COLO829 (cell line): ENCODE measurements at places on chromosomes 7 and 10.
A peak's percentile ranks its signal among the peaks of the same experiment; 100 is the strongest.

- DNase-seq, result no peak
Observed at GRCh38 chr10:84185526-84186175, 8.7 kb upstream of the CDHR1 start.

- DNase-seq, result no peak
Observed at GRCh38 chr10:127550861-127551260, 1.8 kb downstream of the NPS start.

GRCh38 chr10:22942437-22942836, 14.6 kb downstream of the ARMC3 start:
- DNase-seq, result no peak

GRCh38 chr7:133698127-133698526, 429.0 kb upstream of the LRGUK start:
- no peak for DNase-seq

DNA sequence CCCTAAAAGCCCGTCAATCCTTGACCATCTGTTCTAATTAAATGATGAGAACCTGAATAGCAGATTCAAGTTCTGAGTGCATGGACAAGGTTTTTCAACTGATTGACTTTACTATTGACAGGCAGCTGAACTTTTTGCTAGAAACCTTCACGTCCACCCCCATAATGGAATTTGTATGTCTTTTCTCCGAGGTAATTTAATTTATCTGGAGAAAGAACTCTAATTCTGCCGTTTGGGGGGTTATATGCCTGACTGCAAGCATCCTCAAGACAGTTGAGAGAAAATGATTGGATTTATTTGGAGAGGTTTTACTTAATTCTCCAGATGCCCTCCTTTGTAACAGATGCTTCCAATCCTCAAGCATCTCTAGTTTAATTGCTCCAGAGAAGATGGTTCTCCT, 1053.4 kb upstream of the AUTS2 start:
- DNase-seq, result no peak

DNA sequence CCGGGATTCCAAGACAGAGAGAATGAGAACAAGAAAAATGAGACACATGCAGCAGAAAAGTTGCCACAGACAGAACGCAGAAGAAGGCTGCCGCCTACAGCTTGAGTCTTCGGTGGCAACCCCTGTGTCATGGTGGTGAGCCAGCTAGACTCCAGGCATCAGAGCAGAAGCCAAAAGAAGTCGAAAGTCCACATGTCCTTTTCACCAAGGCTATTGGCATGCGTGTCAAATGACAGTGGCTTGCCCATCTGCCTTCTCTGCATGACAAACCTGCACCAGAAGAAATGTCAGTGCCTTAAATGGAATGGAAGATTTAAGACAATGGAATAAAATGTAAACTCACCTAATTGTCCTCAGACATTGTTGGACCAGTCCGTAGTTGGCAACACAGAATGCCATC, 93.9 kb upstream of the NPSR1 start:
- DNase-seq, result no peak

- no peak for DNase-seq
Observed at GRCh38 chr7:6159524-6160031, 112.8 kb downstream of the CYTH3 start.

DNA sequence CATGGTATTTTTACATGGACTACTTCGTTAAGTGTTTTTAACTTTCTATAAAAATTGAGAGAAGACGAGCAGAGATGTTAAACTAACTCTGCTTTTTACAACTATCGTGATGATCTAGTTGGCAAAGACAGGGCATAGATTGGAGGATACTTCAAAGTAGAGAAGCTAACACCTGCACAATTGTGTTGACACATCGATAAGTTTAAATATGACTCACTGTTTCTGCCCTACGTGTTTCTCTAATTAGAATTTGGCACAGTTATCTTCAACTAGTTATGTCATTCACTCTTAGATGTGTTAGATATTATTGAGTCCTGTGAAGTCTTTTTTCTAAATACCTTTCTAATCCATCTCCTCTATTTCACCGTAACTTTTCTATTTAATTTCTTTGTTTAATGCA, 68.5 kb upstream of the FERD3L start:
- no peak for DNase-seq

DNA sequence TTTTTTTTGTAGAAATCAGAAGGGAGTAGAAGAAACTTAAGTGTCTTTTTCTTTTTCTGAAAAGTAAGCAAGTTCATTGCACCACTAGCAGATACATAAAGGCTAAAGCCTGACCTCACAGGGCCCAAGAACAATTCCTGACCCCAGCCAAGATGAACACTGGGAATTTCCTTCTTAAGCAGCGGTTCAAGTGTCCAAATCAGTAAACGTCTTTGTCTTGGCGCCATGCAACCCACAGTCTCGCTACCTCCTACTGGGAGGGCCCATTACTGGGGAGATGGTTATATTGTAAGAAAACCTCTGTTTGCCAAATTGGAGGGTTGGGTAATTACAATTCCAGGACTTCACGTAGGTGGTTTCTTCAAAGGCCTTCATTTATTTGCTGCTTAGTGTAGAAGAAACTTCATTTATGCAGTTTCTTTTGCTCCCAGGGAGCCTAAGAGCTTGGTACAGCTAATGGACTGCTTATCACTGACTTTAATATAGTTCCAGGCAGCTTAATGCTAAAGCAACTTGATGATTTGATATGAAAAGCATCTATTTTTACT, 58.3 kb upstream of the ADRB1 start:
- no peak for DNase-seq

- no peak for DNase-seq
Observed at GRCh38 chr10:14569274-14570060, 205.2 kb downstream of the FAM107B start.

DNA sequence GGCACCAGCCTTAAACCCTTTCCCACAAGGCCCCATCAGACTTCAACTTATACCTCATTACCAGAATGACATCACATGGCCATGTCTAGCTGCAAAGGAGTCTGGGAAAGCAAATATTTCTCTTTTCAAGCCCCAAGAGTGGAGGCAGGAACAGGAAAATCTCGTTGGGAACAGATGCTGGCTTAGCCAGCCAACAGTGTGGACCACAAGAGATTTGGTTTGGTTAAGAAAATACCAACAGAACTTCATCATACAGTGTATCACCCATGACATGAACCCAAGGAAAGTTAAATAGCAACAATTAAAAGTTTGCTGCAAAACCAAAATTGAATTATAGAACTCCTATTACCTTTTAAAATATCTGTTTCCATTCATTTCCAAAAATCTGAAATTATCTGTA, 2.2 kb upstream of the MET start:
- DNase-seq, result no peak

DNA sequence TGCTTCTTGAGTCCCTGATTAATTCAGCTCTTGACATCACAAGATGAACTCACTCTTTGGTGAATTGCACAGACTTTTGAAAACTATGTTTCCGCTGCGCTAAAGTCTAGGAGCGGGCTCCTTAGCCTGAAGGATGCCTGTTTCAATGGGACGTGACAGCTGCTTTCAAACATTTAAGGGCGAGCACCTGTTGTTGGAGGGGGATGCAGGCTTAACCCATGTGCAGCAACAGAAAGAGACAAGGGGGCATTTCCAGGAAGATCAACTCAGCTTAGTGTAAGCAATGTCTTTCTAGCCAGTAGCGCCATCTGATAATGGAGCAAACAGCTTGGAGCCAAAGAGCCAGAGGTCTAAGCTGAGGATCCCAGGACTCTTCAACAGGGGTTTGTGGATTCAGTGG, 8.4 kb upstream of the PFKFB3 start:
- no peak for DNase-seq

DNA sequence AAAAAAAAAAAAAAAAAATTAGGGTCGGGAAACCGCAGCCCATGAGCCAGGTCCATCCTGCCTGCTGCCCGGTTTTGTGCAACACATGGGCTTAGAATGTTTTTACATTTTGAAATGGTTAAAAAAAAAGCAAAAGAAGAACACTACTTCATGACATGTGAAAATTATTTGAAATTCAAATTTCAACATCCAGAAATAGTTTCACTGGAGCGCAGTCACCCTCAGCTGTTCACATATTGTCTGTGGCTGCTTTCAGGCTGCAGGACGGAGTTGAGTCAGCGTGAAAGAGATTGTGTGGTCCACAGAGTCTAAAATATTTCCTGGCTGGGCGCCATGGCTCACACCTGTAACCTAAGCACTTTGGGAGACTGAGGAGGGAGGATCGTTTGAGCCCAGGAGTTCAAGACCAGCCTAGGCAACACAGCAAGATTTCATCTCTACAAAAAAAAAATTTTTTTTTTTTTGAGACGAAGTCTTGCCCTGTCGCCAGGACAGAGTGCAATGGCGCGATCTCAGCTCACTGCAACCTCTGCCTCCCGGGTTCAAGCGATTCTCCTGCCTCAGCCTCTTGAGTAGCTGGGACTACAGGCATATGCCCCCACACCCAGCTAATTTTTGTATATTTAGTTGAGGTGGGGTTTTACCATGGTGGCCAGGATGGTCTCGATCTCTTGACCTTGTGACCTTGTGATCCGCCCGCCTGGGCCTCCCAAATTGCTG, 63.9 kb upstream of the ECHDC3 start:
- DNase-seq, result no peak

- no peak for DNase-seq
Observed at GRCh38 chr10:19857876-19858275, 41.6 kb downstream of the PLXDC2 start.

DNA sequence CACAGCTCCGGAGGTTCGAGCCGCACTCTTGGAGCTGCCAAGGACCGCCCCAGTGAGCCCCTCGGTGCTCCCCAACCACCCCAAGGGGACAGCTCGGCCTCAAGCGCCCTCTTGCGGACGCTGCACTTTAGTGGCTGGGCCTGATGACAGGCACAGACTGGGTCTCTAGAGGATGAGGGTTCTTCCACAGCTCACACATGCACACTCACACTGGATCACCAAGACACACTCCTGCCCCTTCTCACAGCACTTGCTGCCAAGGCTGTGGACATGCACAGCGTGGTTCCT, 2.1 kb downstream of the RET start:
- DNase-seq, result no peak

- no peak for DNase-seq
Observed at GRCh38 chr10:61329854-61330253, 123.3 kb downstream of the TMEM26 start.

DNA sequence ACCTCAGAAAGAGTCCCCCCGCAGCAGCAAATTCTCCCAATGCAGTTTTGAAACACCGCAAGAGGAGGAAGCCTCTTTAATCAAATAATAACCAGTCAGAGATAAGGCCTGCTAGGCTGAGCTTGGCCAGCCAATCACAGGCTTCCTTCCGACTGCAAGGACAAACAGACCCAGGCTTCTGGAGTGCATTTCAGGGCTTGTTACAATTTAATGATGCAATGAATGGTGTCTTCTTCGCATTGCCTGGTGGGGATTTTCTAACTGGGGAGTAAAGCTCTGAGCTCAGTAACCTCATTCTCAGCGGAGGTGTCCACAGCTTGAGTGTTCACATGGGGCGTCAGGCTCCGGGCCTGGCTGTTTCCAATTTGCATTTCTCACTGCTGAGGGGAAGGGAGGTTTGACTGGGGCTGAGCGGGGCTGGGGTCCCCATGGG, 31.8 kb upstream of the GPAM start:
- no peak for DNase-seq

GRCh38 chr7:35261476-35262285, 7.8 kb upstream of the TBX20 start:
- DNase-seq, result no peak

DNA sequence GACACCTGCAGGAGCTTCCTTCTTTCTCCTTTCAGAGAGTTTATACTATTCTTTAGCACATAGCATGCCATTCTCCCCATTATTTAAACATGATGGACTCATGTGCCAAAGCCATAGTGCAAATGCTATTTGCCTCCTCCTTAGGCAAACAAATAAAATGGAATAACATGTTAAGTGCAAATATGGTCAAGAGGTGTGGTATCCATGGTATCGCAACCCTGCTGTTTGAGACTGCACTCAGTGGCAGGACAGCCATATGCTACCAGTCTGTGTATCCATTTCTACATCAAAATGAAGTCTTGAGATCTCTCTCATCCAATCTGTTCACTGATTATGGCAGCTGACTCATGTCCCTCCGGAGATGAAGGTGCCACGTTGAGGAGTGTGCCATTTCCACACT, 22.8 kb downstream of the HEPACAM2 start:
- DNase-seq, result no peak

- DNase-seq, result peak; percentile 48
Observed at GRCh38 chr10:87850742-87851205, 12.6 kb downstream of the KLLN start.

DNA sequence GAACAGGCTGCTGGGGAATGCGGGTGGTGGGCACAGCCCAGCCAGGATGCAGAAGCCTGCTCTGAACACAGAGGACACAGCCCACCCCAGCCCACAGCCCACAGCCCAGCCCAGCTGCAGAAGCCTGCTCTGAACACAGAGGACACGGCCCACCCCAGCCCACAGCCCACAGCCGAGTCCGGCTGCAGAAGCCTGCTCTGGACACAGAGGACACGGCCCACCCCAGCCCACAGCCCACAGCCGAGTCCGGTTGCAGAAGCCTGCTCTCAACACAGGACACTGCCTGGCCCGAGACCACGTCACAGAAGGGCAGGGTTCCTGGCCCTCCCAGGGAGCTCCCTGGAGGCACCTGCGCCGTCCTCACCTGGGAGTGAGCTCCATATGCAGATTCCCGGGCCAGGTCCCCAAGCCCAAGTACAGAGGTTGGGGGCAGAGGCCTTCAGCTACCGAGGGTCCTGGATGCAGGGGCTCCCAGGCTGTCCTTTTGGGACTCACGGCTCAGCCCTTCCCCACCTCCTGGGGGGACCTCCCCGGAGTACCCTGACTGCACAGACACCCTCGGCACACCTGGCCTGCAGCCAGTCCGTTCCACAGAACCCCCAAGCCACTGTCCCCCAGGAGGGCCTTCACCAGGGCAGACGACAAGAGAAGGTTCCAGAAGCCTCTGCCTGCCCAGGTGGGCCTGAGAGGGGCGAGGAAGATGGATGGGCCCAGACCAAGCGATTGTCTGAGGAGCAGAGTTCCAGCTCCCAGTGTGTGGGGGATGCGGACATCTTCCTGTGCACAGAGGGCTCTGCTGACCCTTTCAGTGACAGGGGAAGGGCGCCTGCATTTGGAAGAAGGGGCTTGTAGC, 23.7 kb upstream of the FOXL3 start:
- DNase-seq, result no peak

DNA sequence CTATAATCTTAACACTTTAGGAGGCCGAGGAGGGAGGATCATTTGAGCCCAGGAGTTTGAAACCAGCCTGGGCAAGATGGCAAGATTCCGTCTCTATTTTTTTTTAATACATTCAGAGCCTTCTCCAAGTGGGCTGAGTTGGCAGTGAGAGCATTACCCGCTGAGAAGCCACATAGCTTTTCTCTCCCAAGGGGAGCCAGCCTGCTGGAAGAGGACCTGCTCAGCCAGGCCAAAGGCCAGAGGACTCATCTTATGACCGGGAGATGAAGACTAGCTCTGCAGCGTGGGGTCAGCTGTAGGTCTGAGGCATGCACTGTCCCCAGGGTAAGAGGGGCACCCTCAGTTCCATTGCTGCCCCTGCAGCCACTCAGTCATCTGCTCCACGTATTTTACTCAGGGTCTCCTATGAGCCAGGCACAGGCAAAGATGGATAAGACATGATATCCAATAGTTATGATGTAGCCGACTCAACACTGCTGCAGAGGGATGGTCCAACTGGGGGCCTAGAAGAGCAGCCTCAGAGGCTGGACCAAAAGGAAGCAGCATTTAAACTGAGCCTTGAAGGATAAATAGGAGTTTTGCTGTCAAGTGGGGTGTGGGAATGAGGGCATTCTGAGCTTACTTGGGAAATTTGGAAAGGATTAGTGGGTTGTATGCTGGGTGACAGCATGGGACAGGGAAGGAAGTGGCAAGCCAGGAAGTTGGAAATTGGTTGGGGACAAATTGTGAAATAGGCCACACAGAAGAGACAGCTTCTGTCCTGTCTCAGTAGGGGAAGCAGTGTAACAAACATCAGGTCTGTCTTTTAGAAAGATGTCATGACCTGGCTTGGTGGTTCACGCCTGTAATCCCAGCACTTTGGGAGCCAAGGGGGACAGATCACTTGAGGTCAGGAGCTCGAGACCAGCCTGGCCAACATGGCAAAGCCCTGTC, 1.6 kb upstream of the MARVELD1 start:
- no peak for DNase-seq
